ENCODE measurements at places on chromosomes 1 and 21.
A peak's percentile ranks its signal among the peaks of the same experiment; 100 is the strongest.

- DNase-seq = no peak
Measured at GRCh38 chr1:17183388-17184160, 21.4 kb upstream of the PADI1 start.

GRCh38 chr1:225987491-225988316, 11.4 kb downstream of the SDE2 start:
- DNase-seq = no peak

DNA sequence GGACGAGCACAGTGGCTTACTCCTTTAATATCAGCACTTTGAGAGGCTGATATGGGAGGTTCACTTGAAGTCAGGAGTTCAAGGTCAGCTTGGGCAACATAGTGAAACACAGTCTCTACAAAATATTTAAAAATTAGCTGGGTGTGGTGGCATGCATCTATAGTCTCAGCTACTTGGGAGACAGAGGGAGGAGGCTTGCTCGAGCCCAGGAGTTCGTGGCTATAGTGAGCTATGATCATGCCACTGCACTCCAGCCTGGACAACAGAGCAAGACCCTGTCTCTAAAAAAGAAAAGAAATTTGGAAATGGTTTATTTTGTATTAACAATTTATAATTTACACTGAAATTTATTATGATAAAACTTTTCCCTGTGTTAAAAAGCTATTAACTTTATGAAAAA, 1.7 kb upstream of the ANGPTL3 start:
- DNase-seq = no peak

DNA sequence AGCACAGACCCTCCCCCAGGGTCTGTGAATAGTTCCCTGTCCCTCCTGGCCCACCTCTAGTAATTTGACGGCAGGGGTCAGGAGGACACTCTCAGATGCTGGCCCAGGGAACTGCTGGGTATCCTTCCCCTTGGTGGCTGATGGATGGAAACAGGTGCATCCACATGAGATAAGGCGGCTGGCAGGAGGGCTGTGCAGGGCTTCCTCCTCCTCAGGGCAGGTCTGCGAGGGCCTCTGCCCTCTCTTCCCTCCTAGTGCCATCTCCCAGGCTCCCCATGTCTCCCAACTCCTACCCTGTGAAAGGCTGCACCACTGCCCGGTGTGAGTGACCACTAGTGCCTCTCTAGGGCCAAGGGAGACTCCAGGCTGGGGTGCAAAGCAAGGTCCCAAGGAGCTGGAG, 123.9 kb downstream of the GLIS1 start:
- no peak for DNase-seq

- DNase-seq = peak; percentile 84
Measured at GRCh38 chr1:66542811-66543767, 9.1 kb downstream of the SGIP1 start.

DNA sequence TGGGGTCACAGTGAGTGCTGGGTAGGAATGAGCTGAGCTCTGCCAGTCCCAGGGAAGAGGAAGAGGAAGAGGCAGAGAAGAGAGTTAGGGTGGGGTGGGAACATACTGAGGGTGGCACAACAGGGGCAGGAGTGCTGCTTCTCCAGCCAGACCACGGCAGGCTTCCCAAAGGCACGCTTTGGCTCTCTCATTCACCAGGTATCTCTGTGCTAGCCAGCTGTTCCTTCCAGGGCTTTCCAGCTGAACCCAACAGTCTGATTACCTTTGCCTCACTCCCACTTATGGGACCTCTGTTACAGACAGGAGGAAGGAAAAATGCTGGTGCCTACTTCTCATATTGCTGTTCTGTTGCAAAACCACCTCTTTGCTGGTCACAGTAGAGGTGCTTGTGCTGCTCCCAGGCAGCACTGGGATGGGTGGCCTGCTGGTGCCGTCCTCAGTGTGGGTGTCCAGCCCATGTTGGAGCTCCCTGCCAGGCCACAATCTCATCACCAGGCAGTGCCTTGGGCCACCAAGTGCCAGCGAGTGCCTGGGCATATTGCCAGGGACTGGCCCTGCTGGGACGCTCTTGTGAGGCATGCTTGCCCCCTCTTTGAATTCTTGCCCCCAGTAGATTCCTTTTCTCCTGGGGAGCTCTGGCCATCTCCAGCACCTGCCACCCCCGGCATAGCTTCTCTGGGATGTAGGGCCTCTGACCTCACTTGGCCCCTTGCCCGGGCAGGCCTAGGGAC, 2.1 kb downstream of the ADORA1 start:
- DNase-seq = no peak

GRCh38 chr1:32702599-32703478, at the start of gene SYNC:
SYNC (minus strand) TSS chr1:32702770; CDS start chr1:32702660, 110 bp downstream.
- DNase-seq = peak; percentile 38

DNA sequence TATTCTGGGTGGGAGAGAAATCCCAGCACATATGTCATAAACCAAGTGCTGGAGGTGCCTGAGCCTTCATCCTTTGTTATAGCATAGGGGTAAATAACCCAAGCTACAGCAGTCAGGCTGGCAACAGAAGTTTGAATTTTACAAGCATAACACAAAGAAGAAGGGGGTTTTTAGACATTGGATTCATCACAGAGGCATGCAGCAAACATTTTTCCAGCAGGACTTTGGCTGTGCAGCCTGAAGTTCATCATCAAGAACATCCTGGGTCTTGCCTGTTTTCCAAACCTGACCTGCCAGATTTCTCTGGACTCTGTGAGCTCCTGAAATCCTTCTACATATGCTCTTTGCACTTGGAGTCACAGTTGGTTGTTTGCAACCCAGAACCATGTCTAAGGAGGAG, 16.2 kb downstream of the PTGER3 start:
- no peak for DNase-seq

GRCh38 chr1:12383786-12384185, 154.0 kb downstream of the VPS13D start:
- DNase-seq = no peak

- no peak for DNase-seq
Measured at GRCh38 chr1:26094076-26094669, 17.5 kb upstream of the PDIK1L start.

DNA sequence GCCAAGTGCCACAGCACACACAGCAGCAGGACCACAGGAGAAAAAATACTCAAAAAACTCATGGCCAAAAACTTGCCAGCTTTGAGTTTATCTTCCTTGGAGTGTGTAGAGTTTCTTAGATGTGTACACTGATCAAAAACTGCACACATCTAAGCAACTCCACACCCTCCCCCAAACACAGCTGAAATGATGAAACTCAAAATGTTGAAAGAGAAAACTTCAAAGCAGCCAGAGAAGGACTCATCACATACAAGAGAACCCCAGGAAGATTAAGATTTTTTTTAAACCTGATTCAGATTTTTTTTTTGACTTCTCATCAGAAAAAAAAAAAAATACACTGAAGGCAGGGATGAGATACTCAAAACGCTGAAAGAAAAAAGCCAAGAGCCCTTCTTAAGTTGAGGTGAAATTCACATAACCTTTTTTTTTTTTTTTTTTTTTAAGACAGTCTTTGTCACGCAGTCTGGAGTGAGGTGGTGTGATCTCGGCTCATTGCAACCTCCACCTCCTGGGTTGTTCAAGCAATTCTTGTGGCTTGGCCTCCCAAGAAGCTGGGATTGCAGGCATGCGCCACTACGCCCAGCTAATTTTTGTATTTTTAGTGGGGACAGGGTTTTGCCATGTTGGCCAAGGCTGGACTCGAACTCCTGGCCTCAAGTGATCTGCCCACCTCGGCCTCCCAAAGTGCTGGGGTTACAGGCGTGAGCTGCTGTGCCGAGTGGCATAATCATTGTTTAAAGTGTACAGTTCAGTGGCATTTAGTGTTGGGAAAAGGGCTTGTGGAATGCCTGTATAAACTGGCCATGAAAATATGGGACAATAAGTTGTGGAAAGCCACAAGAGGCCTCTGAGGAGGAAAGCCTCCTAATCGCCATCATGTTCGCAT, 20.9 kb upstream of the PDXK start:
- no peak for DNase-seq

DNA sequence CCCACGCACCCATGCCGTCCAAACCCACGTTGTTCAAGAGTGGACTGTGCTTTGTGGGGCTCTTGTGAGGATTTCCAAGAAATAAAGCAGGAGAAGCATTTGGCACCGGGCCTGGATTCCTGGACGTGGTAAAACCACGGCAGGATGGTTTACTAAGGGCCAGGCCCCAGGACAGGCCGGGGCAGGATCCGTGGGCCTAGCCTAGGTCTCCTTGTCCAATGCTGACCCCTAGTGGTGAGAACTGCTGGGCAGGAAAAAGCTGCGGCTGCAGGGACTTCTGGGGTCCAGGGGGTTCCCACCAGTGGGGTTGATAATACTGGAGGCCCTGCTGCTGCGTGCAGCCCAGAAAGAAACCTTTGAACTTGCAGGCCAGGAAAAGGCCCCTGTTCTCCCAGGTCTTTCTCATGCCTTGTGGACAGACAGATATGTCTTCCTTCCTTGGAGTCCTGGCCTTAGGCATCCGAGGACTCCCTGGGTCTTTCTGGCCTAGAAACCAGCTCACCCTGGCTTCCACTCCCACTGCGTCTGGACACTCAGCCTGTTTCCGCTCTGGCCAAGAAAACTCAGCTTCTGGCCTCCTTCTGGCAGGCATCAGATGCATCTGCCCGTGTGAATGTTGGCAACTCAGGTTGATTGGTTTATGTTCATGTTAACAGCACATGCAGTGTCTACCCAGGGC, 106.9 kb upstream of the TMEM51 start:
- DNase-seq = peak; percentile 11

DNA sequence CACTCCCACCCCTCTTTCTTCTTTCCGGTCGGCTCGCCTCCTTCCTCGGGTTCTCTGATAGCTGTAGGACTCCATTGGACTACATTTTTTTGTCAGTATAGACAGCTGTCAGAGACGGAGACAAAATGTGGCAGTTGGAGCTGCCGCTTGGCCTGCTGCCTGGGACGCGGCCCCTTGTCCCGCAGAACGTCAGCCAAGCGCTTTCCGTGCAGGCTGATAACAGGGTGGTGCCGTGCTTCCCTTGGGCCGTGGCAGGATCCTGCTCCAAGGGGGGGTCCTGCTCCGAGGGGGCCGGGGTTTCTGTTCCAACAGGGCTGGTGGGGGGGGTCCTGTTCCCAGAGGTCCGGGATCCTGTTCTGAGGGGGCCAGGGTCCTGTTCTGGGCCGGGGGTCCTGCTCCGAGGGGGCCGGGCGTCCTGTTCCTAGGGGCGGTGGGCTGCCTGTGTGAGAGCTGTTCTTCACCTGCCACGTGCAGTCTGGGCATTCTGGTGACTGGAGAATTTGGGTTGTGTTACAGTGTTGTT, 4.9 kb downstream of the SKI start:
- no peak for DNase-seq

GRCh38 chr1:37438869-37439343, 35.5 kb upstream of the ZC3H12A start:
- no peak for DNase-seq

- DNase-seq = no peak
Measured at GRCh38 chr1:21685946-21686678, 17.0 kb upstream of the RAP1GAP start.

DNA sequence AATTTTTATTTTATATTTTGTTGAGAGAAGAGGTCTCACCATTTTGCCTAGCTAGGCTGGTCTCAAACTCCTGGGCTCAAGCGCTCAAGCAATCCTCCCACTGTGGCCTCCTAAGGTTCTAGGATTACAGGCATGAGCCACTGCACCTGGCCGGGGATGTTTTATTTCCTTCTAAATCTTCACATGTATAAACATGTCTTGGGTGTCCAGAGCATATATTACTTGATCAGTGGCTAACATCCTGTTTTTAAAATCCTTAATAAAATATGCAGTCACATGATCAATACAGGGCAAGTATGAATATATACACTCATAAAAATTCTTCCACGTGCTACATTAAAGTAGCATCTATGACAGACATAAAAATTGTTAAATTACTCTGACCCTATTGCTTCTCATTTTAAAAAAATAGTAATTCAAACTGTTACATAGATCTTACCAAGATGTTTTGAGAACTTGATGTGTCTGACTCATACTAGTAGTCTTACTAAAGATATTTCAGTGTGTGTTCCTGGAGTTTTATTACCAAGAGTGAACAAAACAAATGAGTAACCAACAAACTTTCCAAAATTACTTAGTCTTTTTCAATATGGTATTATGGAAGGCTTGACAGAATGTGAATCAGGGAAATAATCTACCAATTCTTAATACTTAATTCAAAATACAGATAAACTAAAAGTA, 222.5 kb downstream of the SLC45A1 start:
- no peak for DNase-seq

- DNase-seq = no peak
Measured at GRCh38 chr1:157626099-157626498, 28.2 kb upstream of the FCRL4 start.

DNA sequence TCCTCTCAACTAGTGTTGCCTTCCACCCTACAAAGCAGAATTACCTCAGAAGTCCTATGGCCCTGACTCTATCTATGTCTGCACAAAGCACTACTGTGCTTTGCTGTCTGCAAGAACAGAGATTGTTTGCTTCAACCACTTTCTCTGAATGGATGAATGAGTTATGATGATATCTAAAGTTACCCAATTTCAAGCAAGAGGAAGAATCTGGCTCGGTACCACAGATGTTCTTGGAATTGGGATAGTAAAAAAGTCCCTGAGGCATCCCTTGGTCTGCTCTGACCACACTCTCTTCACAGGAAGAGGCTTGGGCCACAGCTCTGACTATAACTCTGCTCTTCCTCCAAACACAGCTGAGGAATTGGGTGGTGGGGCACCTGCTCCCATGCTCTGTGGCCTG, 31.2 kb downstream of the MTARC1 start:
- no peak for DNase-seq

DNA sequence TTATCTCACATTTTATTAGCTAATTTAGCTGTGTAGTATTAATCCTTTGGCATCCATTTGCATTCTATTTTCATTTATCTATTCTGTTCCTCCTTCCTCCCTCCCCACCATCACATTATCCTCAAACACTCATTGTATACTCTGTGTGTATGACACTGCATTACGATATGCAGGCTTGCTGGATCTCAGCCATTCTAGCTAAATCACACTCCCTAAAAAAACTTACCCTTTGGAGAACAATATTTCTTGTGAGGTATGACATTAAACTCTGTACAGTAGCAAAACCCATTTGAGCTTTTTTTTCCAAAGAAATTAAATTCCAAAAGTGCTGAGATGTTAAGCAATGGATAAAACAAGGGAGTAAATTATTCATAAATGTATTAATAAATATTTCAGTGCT, 11.4 kb upstream of the RAB3GAP2 start:
- DNase-seq = no peak

GRCh38 chr1:92503043-92503925, 16.6 kb upstream of the GFI1 start:
- DNase-seq = no peak

GRCh38 chr1:183027031-183027430, 3.8 kb downstream of the LAMC1 start:
- no peak for DNase-seq

- DNase-seq = no peak
Measured at GRCh38 chr1:185990565-185990964, 256.4 kb downstream of the HMCN1 start.

All from thoracic aorta (tissue), 2 donors.